Cortex of kidney (tissue), 1 donor: ENCODE measurements at places on chromosomes 6 and 20.

- DNase-seq = no peak
These were observed 7.7 kb upstream of the BACH2 start for GRCh38 chr6:90304308-90304707.

- DNase-seq = no peak
These were observed 5.0 kb downstream of the SF3B5 start for GRCh38 chr6:144090384-144090783.

DNA sequence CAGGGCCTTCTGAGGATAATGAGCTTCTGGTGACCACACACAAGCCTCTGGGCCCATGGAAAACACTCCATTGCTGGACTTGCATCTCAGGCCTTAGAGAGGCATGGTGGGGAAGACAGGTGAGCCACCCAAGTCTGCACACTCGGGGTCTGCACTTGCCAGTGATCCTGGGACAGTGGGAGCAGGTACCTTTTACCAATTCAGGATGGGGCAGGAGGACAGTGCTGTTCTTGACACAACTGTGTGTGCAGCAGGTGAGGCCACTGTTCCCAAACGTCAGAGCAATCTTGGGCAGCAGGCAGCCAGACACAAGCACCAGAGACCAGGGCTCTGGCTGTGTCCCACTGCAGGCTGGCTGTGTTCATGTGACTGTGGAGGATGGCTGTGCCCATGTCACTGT, 221.3 kb downstream of the ERMARD start:
- DNase-seq = no peak

GRCh38 chr6:24690593-24690992, 23.7 kb downstream of the ACOT13 start:
- DNase-seq = no peak

DNA sequence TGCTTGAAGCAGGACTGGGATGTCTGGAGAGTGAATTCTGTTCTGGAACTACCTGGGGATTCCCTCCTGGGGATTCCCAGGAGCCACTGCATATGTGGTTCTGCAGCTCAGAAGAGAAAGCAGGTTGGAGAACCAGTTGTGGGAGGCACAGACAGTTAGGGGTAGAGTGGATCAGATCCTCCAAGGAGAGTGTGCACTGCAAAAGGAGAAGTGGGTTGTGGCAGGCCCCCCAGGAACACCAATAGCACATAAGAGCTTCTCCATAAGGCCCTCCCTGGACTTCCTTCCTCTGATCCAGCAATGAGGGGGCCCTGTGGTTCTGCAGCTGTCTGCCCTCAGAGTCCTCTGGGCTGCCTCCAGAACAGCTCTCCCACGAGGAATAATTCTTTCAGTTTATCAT, 369.2 kb upstream of the CNR1 start:
- no peak for DNase-seq

DNA sequence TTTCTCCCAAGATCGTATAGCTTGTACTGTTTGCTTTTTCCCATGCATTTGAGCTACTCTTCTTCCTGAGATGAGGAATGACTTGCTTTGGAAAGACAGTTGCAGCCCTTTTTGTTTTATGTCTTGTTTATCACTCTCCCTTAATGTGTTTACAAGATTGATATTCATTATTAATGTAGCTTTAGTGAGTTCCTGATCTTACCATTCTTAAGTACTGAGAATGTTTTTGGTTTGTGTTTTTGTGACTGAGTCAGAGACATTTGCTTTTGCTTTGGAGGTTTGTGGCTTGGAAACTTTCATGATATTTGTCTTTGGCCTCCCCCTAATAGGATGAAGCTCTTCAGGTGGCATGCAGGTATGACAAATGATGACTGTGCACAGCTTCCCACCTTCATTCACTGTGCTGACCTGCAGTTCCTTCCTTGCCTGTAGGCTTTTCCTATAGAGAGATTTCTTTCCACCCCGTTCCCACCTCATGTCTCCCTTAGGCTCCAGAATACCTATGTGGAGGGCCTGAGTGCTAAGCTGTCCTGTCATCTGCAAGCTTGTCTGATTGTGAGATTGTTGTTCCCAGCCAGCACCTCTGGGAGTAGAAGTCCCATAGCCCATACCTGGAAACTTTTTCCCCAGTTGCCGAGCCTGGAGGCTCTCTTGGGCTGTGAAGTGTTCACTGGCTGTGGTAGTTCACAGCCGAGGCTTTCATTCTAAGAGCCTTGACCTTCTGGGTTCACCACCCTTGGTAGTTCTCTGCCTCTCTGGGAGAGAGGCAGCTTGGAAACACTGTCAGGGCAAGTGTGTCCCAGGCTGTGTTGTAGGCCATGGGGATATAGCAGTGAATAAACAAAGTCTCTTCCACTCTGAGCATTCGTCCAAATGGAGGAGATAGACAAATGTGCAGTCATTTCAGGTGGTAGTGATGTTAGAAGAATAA, 27.1 kb downstream of the CDS2 start:
- DNase-seq = no peak

DNA sequence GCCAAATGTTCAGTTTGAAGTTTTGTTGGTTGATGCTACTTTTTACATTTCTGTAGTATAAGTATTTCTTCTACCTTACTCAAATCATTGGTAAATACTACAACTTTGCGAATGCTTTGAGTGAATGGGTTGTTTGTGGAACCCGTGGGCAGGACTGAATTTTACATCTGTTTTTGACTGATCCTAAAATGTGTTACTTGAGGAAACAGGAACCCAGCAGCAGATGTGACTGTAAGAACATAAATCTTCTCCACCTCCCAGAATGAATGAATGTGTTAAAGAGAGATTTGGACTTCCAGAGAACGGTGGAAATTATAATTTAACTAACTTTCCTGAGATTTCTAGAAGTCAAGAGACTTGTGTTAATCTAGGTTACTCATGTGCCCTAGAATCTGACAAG, 728.5 kb upstream of the MARCKS start:
- no peak for DNase-seq

GRCh38 chr20:53399592-53400335, 193.9 kb downstream of the ZNF217 start:
- no peak for DNase-seq

- DNase-seq = no peak
These were observed 872.9 kb upstream of the SLC35B3 start for GRCh38 chr6:9308284-9308683.

DNA sequence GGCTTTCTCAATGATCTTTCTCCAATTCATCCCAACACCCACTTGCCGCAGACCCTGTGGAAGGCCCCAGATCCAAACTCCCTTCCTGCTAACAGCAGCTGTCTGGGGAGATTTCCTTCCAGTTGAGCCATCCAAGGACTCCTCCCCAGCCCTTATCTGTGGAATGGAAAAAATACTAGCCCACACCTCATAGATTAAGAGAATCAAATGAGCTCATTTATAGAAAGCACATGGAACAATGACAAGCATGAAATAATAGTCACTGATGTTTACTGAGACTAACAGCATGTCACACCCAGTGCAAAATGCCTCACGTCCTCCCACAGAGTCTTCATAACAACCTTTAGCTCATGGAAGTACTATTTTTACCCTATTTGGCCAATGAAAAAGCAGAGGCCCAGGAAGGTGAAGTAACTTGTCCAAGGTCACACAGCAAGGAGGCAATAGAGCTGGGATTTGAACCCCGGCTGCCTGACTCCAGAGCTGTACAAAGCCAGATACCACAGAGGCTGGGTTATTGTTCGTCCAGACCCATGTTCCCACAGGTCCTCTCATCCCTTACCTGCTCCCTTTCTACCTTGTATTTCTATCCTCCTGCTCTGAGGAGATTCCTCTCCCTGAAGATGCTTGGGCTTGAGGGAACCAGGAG, 23.4 kb upstream of the PTGIS start:
- DNase-seq = no peak

- DNase-seq = no peak
These were observed 333.9 kb upstream of the IRAK1BP1 start for GRCh38 chr6:78533426-78533825.

DNA sequence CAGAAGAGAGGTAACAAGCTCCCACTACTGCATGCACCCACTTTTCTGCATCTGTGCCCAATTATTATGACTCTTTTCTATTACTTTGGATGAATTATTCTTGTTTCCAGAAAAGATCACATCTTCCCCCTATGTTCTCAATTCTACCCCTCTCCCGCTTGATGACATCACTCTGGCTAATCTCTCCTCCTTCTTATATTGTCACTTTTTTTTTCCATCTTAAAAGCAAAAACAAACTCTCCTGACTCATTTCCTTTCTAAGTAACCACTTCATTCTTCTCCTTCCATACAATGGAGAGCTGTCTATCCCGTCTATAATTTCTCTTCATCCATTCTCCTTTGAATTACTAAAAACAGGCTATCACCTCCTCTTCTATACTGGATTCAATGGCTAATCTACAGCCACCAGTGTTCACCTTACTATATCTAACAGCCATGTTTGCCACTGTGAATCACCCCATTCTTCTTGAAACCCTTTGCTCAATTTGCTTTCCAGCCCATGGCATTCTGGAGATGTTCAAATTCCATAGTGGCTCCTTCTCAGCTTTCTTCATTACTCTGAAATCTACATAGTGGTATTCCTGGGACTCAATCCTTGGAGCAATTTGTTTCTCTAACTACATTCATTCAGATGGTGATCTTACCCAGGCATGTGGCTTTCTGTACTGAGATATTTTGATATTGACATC, 378.4 kb downstream of the ARHGAP18 start:
- no peak for DNase-seq

GRCh38 chr6:13561624-13562267, 12.7 kb upstream of the SIRT5 start:
- DNase-seq = no peak

DNA sequence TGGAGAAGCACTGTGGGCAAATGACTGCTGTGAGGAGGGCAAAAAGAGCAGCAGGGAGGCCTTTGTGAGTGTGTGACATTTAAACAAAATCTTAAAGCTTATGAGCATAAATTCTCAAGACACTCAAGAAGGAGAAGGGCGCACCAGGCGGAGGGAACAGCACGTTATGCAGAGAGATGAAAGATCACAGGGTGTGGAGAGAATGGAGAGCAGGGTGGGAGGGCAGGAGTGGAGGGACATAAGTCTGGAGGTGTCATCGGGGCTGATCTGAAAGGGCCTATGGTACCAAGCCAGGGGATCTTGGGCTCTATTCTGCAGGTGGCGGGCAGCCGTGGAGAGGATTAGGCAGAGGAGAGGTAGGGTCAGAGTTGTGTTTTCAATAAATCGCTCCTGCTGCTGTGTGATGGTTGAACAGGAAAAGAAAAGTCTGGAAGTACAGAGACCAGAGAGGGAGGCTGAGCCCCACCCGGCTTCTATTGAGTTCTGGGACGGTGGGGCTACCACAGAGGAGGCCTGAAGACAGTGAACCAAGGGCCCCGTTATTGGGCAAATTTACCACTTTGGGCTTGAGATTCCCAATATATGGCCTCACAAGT, 24.3 kb upstream of the DLGAP4 start:
- DNase-seq = no peak

- no peak for DNase-seq
These were observed 3.3 kb upstream of the COL11A2 start for GRCh38 chr6:33195304-33196165.

- DNase-seq = no peak
These were observed 1.7 kb upstream of the RPL7L1 start for GRCh38 chr6:42877695-42878094.

DNA sequence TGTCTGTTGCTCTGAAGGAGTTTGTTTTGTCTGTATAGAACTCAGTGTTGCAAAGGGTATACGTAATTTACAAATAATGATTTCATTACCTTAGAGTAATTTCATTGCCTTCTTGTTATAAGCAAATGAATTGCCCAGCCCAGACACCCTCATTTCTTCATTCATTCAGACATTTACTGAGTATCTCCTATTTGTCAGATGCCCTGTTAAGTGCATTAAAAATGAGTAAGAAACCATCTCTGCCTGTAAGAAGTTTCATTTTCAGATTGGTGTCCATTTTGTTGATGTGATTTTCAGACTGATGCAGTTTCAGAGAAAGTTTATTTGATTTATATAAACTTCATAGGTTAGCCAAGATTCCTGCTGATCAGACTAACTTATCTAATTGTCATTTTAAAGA, 429.3 kb downstream of the PHF3 start:
- no peak for DNase-seq

- DNase-seq = no peak
These were observed 20.3 kb downstream of the CYP21A2 start for GRCh38 chr6:32058511-32058963.

GRCh38 chr20:34562641-34563040, 4.1 kb downstream of the MAP1LC3A start:
- DNase-seq = no peak

DNA sequence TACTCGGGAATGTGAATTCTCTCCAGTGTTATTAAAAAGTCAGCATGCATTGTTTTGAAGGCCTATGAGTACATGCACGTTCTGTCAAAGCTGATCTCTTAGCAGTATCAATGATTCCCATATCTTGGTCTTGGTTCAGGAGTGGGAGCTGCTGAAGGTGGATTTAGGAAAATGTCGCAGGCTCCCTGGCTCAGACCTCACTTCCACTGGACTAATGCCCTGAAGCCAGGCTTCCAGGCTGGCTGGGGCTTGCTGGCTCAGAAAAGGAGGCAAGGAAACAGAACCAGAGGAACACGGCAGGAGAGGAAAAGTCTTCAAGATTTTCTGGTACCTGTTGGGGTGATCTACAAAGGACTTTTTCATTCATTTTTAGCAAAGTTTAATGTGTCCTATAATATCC, 81.6 kb downstream of the OLIG3 start:
- DNase-seq = no peak

DNA sequence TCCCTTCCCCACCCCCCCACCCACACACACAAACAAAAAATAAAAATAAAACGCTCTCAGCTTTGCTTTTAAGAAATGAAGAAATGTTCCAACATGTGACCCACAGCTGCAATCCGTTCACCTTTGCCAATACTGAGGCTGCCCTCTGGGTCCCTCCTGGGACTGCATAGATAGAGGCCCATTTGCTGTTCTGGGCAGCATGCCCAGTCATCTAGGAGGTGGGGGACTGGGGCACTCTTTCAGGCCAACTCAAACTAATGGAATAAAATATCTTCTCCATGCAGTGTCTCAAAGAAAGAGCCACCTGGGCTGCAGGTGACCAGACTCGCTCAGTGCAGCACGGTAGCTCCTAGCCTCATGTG, 79.9 kb downstream of the SLC22A3 start:
- DNase-seq = no peak

DNA sequence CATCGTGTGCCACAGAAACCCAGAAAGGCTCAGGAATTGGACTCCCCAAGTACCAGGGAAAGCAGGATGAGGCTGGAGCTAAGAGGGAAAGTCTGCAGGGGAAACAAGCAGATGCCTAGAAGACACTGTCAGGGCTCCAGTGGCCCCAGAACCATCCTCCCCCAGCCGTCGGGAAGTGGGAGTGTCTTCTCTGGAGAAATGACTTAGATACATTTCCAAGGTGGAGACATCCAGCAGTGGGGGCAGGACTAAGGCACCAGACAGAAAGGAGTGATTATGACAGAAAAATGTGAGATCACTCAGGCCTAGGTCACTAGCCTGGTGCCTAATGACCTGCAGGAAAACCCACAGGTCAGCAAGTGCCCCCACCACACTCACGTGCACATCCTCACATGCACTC, 36.0 kb upstream of the VSX1 start:
- DNase-seq = no peak
